ENCODE measurements at places on chromosomes 1 and 21.

DNA sequence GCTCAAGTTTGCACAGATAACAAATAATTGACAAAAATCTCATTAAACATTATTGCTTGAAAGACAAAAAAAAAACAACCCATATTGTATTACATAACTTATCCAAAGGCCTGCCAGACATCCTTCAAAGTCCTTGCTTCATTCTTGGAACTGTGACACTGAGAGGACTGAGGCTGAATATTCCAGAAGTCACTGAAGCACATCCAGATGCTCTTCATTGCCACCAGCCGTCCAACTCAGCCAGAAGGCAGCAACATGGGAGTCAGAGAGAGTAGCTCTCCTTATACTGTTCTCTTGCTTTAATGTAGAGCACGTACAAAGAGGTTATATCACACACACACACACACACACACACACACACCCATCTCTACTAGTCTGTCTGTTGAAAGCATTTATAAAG lies 755.0 kb downstream of the LTN1 start:
- DNase-seq, result no peak

GRCh38 chr1:50393522-50394120 lies 29.6 kb downstream of the DMRTA2 start:
- no peak for DNase-seq

DNA sequence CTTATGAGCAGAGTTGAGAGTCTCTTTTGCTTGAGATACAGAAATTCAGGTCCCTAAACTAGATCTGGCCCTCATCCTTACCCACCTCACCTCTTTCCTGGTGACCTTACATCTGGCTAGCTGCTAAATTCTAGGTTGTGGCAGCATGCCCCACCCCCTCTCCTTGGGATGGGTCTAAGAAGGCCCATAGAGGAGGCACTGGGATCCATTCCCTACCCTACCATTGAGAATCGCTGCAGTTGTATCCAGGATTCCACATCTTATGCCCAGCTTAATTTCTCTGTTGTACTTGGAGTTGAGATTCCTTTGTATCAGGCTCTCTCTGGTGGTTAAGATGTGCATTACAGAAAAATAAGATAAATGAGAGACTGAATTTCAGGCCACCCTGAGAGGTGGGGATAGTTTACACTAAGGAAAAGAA lies 9.5 kb upstream of the TMEM39B start:
- no peak for DNase-seq

DNA sequence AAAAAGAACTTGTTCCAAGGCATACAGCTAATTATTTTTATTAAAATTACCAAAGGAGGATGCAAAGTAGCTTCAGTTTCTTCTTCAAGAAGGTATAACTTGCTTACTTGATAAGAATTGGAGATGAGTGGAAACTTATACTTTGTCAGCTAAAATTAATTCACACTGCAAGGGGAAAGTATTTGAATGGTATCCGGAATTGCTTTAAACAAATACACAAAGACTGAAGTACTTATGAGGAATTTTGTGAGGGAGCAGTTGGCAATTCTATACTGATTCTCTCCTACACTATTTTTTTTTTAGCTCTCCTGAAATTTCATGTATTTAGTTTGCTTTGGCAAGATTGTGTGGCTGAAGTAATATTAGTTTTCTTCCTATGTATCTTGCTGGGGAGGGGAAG lies 39.2 kb upstream of the GRIK1 start:
- DNase-seq, result no peak

DNA sequence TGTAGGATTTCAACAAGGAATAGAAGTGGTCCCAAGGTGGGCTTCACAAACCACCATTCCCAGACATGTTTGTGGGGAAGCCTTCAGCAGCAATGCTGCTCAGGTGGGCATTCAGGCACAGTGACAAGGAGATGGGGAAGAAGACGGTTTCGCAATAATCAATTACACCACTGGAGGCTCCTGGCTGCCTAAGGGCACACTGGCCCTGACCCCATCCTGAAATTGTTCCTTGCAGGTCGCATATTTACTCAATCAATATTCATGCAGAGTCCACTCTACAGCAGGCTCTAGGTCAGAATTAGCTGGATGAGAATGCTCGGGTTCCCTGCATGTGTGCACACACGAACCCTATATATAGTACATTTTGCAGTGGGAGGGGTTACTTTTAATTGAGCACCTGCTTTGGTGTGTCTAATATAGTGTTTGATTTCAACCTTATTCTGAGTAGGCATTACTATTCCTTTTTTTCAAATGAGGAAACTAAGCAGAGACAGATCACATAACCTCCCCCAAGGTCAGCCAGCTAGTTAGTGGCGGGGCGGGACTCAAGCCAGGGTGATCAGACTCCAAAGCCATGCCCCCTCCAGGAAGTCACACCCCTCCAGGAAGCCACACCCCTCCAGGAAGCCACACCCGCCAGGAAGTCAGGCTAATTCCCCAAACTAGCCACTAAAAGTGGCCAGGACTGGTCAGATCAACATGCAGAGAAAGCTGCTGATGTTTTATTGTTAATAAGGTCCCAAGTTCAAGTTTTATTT lies 106.5 kb downstream of the HLCS start:
- no peak for DNase-seq

DNA sequence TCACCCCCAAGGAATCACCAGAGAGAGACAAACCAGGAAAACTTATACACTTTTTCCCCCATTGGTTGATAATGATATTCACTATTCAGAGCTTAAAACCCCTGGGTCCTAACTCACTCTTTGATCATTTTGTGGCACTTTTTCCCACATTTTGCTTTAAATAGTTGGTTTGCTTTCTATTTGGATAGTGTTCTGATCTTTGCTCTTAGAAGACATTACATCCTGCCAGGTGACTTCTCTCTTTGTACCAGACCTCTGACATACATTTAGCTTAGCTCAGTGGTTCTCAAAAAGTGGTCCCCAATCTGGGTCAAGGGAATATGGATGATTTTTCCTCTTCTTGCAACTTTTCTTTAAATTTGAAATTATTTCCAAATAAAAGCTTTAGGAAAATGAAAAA lies 228.4 kb downstream of the RPS6KC1 start:
- DNase-seq, result no peak

GRCh38 chr21:46155514-46156377 lies at the start of gene FTCD:
Gene FTCD, minus strand, starts transcription at chr21:46155579. Its CDS starts 56 bp downstream, at chr21:46155523.
- DNase-seq, result no peak

- DNase-seq, result no peak
Observed at GRCh38 chr1:16250524-16251251, 13.7 kb upstream of the CPLANE2 start.

DNA sequence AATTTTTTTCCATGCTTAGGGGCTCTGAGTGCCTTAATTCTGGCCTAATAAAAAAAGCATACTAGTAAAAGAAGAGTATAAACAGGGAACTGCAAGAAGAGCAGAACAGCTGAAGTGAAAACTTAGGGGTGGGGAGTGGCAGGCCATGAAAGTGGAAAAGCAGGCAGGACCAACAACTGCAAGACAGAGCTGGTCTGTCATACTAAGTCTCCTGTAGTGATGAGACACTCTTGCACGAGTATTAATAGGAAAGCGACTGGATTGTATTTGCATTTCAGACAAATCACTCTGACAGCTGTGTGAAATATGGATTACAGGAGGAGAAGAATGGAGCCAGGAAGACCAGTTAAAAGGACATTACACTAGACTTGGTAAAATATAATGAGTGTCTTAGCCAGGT lies 449.9 kb downstream of the NUF2 start:
- no peak for DNase-seq

- no peak for DNase-seq
Observed at GRCh38 chr1:109371341-109371739, 26.4 kb downstream of the SORT1 start.

DNA sequence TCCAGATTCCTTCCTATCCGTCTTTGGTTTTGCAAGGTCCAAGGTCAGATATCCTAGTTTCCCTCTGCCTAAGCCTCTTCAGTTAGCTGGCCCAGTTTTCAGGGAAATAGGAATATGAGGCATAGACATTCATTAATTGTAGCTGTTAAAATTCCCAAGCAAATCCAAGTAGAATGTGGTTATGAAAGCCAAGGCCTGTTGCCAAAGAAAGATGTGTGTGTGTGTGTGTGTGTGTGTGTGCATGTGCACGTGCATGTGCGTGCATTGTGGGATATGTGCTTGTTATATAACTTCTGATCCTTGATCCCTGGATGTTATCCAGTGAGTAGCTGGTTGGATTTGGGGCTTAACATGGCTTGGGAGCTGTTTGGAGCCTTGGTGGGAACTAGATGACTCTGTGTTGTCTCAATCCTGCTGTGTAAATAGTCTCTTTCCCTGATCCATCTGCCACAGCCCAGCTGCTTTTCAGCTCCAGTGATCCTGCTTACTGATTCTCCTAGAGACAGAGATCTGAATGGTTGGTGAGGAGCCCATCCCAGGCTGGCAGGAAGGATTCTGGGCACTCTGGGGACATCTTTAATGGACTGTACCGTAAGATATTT lies 70.6 kb upstream of the GCLM start:
- DNase-seq, result no peak

GRCh38 chr1:202107321-202107761 lies 15.4 kb upstream of the GPR37L1 start:
- DNase-seq, result no peak

GRCh38 chr1:30692948-30693301 lies 30.5 kb downstream of the MATN1 start:
- DNase-seq, result no peak

GRCh38 chr1:190226006-190226405 lies 251.7 kb downstream of the BRINP3 start:
- DNase-seq, result no peak

DNA sequence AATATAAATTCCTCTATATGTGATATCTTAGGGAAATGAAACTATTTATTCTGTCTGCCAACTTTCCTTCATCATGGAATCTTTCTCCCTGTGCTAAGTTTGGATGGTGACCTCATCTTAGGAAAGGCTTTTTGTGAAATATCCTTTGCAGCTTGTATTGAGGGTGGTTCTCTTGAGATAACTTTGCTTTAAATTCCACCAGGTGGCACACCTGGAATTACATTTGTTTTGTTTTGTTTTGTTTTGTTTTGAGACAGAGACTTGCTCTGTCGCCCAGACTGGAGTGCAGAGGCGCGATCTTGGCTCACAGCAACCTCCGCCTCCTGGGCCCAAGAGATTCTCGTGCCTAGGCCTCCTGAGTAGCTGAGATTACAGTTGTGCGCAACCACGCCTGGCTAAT lies 7.6 kb upstream of the CD1A start:
- DNase-seq, result no peak

DNA sequence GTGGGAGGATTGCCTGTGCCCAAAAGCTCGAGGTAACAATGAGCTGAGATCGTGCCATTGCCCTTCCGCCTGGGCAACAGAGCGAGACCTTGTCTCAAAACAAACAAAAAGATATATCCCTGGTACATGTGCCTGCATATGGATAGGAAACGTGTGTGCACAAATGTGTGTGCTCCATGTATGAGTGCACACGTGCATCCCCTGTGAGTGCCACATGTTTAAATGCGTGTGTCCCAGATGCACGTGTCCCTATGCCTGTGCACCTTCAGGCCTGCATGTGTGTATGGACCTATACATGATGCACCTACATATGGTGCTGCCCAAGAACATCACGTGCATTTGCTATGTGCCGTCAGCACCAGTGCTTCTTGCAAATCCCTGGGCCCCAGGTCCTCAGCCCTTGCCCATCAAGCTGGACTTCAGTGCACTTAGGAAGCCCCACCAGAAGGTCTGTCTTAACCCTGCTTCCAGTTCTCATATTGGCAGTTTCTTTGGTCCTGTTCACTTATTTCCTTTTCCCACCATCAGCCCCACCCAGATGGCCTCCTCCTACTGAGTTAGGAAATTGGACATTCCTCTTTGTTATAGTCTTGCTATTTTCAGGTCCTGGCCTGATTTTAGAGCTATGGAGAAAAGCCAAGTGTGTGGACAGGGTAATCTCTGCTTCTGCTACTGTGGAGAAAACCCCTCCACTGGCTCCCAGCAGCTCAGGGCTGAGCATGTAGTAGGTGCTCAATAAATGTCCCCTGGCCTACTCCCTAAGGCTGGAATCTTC lies 15.4 kb downstream of the TIE1 start:
- no peak for DNase-seq

- DNase-seq, result peak; percentile 10
Observed at GRCh38 chr1:172180501-172181285, 239.8 kb upstream of the C1orf105 start.

- no peak for DNase-seq
Observed at GRCh38 chr1:204449678-204450280, 38.2 kb upstream of the PPP1R15B start.

DNA sequence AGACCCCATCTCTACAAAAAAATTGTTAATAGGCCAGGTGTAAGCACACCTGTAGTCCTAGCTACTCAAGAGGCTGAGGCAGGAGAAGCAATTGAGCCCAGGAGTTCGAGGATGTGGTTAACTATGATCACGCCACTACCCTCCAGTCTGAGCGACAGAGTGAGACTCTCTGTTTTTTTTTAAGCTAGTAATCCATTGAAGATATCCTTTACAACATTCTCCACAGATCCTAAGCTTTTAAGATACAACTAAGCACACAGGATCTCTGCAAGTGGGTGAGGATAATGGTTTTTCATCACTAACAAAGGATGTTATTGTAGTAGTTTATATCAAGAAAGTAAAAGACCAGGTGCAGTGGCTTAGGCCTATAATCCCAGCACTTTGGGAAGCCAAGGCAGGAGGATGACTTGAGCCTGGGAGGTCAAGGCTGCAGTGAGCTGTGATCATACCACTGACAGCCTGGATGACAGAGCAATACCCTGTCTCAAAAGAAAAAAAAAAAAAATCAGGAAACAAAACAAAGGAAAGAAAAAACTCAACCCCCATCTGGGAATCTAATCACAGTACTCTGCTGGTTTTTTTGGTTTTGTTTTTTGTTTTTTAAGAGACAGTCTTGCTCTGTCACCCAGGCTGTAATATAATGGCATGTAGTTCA lies 166.1 kb downstream of the RERE start:
- DNase-seq, result no peak

DNA sequence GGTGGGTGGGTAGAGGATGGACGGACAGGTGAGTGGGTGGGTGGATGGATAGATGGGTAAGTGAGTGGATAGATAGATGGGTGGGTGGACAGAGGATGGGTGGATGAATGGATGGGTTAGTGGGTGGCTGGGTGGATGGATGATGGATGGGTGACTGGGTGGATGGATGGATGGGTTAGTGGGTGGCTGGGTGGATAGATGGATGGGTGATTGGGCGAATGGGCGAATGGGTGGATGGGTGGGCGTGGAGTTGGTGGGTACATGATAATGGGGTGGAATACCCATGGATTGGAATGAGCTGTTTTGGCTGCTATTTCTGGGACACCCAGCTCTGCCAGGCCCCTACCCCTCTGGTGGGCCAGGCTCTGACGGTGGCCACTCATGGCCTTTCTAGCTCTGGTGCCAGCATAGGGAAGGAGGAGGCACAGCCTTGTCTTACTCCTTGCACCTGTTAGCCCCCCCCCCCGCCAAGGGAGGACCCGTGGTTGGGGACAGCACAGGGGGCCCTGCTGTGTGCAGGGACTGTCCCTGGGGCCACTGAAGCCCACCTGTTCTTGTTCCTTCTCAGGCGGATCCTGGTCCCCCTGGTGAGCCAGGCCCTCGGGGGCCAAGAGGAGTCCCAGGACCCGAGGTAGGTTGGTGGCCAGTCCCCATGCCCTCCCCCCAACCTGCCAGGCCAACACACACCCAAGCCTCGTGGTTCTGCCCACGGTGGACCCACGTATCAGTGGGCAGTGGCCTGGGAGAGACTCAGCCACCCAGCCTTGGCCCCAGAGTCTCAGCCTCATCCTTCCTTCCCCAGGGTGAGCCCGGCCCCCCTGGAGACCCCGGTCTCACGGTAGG lies 26.4 kb downstream of the COL6A2 start:
- no peak for DNase-seq

Data from activated CD4-positive, alpha-beta T cell treated with anti-CD3 and anti-CD28 coated beads for 24 hours (primary cell).